ENCODE measurements at places on chromosomes 4 and X. TPM values are rescaled to one million over a fixed set of nuclear protein-coding genes. Genes with fewer than 3 reads are reported as not detected.

The SSX3 gene
- not detected for total RNA-seq

The TAF7L gene
- total RNA-seq, result not detected

The RIBC1 gene
- 1.3 TPM for total RNA-seq

The PABPC1L2A gene
- not detected for total RNA-seq

The ALAS2 gene
- total RNA-seq, result not detected

The DCAF8L2 gene
- total RNA-seq, result not detected

The CCDC158 gene
- not detected for total RNA-seq

The TMSB15C gene
- not detected for total RNA-seq

The GPR34 gene
- total RNA-seq, result not detected

The AP1AR gene
- 8.6 TPM for total RNA-seq

The INTS6L gene
- 0.12 TPM for total RNA-seq

The GYPA gene
- total RNA-seq, result not detected

The LONRF3 gene
- 2.5 TPM for total RNA-seq

The TDO2 gene
- total RNA-seq, result 0.73 TPM

The PRR32 gene
- total RNA-seq, result not detected

The GYG2 gene
- 4.8 TPM for total RNA-seq

The SPON2 gene
- total RNA-seq, result 0.35 TPM

The SSX1 gene
- not detected for total RNA-seq

The BLTP1 gene
- total RNA-seq, result 6.4 TPM

The RNF212 gene
- 1.6 TPM for total RNA-seq

The STAP1 gene
- total RNA-seq, result not detected

The SLC7A11 gene
- 26.2 TPM for total RNA-seq

All from A549 treated with ZK216348 at 1 μM for 4 hours (cell line).